ENCODE measurements at places on chromosomes 2 and 18.

DNA sequence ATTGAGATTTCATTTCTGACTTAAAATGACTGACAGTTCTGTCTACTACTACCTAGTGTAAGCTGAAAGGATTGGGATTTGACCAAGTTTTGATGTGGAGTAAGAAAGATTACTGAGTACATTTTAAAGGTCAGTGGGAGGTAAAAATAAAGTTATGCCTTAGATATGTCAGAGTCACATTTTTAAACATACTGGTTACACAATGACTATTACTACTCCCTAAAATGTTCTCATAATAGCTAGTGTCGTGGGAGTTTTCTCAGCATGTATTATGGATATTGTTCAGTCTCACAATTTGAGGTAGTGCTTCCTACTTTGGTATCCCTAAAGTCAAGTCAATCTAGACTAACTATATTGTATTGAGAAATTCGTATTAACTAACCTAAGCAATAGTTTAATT is 1092.5 kb downstream of the LRP1B start:
- no peak for DNase-seq

DNA sequence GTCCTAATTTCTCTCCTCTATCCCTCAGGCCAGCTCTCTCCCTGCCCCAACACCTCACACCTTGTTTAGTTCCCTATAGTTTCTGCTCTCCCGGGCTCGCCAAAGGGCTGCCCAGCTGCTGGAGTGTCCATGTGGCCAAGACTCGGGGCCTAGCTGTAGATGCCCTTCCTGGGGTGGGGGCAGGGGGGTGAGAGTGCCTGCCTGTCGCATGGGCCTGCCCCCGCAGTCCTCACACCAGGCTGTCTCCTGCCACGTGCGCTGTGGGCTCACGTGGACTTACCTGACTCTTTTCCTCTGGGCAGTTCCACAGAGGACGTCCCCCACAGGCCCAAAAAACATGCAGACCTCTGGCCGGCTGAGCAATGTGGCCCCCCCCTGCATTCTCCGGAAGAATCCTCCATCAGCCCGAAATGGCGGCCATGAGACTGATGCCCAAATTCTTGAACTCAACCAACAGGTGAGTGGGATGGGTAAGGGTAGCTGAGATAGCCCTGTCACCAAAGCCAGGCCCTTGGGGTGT is 7.4 kb upstream of the TMEM214 start:
- no peak for DNase-seq

DNA sequence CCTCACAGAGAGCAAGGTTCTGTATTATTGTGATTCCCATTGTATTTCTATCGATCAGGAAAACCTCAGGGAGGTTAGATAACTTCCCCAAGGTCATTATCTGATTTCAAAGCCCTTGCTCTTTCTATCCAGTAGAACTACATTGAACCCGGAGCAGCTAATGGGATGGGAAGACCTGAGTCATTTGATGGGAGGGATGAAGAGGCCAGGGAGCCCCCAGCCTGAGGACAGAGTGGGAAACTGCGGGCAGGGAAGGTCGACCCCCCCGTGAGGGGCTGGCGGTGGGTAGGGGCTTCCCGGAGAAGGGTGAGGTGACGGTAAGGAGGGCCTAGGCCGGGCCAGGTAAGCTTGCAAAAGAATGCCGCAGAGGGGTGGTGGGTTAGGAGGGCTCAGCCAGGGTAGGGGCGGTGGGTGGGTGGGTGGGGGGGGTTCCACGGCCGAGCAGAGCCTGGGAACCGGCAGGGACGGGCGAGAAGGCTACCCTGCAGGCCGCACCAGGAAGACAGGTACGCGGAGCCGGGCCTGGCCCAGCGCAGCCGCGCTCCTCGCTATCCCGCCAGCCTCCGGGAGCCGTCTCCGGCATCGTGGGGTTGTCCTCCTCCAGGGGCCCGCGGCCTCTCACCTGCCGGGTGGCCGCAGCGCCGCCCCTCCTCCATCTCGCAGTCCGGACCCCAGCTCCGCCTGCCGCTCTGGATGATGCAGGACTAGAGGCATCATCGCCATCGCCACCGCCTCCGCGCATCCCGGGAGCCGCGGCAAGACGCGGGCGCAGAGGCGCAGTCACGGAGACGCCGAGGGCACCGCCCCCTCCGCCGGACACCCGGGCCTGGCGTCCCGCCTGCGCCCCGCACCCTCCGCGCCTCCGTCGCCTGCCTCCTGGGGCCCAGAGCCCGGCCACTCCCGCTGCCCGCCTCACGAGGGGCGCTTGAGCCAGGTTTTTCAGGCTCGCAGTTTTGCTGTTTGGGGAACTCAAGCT is at the start of gene GPR75:
TSS of gene GPR75 (minus strand) at position 762 of the 976 bp plus-strand sequence. CDS start 5,211 bp downstream, outside the sequence.
- DNase-seq = no peak

DNA sequence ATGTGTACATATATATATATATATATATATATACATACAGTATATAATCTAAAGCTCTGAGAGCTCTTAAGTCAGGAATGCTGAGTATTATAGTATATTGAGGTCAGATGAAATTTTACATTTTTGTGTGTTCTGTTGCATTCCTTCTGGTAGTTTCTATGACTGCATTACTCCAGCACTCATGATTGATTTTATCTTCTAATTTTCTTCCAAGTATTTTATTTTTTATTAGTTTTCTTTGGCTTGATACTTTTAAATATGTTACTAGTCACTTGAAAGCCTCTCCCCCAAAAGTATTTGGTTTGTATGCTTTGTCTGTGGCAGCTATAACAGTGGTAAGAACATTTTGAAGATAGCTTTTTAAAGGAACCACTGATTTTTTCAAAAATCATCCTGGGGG is 25.0 kb downstream of the METTL21A start:
- no peak for DNase-seq

GRCh38 chr2:139162456-139162855 is 382.3 kb upstream of the NXPH2 start:
- no peak for DNase-seq

DNA sequence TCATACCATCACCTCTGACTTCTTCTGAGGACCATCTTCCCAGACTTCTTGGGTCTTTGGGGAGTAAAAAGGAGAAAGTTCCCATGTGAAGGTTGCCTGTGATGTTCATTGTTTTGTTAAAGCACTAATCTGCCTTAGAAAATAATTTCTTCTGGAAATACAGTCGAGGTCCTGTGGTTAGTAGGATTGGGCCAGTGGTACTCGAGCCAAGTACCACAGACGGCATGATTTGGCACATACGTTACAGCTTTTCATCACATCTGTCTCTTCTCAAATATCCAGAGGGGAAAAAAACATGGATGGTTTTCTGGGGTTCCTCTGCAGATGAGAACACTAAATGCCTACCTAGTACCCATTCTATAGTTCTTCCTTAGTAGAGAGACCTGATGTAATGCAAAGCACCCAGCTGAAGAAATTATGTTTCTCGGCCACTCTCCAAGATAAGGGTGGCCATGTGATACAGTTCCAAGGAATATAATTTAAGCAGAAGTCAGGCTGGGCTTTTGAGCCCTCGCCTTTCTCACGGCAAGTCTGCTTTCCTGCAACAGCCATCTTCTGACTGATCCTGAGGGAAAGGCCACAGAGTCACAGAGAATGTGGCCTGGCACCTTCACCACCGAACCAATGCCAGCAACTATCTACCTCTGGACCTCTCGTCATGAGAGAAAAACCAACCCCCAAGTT is 161.0 kb downstream of the RNF152 start:
- DNase-seq = no peak

- no peak for DNase-seq
Measured at GRCh38 chr18:48393776-48394175, 15.4 kb downstream of the ZBTB7C start.

DNA sequence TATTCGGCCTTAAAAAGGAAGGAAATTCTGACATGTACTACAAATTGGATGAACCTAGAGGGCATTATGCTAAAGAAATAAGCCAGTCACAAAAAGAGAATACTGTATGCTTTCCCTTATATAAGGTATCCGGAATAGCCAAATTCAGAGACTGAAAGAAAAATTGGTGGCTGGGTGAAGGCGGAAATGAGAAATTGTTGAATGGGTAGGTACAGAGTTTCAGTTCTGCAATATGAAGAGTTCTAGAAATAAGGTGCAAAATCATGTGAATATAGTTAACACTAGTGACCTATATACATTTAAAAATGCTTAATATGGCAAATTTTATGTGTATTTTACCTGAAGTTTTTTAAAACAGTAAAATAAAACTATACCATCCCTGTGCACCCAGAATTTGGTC is 43.1 kb downstream of the RMP24 start:
- DNase-seq = no peak

Data from stimulated activated CD4-positive, alpha-beta T cell treated with anti-CD3 and anti-CD28 coated beads, Interleukin-1b, Interleukin-23, amount 100 ng/mL, for 4 hours (primary cell).